Activated CD4-positive, alpha-beta T cell treated with anti-CD3 and anti-CD28 coated beads for 1 hour (primary cell): ENCODE measurements at places on chromosomes 5 and 9.

DNA sequence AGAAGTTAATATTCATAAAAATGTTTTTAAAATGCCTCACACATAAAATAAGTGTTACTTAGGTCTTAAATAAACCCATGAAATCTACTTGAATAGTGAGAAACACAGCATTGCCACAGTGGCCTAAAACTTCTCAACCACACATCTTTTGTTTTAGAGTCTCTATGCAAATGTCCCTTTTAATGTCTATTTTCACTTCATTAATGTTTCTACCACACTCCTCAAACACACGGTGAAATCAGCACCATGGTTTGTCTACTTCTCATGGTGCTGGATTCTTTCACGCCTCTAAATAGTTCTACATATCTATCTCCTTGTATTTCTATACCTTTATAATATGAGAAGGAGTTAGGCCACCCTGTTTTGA, 111.2 kb downstream of the EDIL3 start:
- DNase-seq, result no peak

DNA sequence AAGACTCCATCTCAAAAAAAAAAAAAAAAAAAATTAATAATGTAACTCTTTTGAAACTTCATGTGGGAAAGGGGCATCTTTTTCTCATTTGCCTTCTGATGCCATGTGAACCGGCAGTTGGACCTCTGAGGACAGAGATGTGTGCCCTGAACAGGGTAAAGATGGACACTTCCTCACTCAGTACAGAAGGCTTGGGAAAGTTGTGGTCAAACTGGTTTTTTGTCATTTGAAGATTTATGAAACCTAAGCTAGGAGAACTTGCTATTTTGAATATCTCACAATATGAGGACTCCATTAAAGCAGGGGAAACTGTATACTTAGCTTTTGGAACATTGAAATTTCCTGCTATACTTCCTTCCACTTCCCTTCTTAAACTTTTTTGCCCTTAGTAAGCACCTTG, 147.5 kb upstream of the ALDH1B1 start:
- DNase-seq, result no peak

DNA sequence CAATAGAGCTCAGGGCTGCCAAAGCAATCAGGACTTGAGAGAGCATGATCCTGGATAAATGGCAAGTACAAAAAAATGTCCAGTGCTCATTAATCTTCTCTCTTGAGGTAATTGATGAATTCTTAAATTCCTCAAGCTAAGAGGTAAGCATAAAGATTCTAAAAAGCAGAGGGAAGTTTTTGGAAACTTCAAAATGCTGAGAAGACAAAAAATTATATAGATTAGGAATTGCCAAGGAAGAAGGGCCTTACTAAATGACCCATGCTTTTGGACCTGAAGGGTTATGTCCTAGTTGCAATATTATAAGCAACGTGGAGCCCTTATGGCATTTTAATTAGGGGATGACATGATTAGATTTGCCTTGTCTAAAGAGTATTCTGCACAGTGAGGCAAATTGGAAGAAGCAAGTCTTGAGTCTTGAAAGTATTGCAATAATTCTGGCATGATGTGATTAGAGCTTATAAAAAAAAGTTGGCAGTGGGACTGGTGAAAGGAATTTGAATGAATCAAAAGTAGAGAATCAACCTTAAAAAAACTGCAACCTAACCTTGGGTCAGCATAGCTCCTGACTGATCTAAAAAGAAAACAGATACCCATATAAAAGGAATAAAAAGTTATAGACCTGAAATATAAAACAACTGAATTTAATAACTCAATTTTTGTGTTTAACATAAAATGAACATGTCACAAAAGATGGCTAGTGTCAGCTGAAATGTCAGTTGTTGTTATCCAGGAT, 323.8 kb upstream of the ARRDC3 start:
- DNase-seq, result no peak

- no peak for DNase-seq
These were observed 235.3 kb upstream of the HAPLN1 start for GRCh38 chr5:83955916-83956315.

- no peak for DNase-seq
These were observed 548.9 kb upstream of the CLINT1 start for GRCh38 chr5:158407824-158408195.

DNA sequence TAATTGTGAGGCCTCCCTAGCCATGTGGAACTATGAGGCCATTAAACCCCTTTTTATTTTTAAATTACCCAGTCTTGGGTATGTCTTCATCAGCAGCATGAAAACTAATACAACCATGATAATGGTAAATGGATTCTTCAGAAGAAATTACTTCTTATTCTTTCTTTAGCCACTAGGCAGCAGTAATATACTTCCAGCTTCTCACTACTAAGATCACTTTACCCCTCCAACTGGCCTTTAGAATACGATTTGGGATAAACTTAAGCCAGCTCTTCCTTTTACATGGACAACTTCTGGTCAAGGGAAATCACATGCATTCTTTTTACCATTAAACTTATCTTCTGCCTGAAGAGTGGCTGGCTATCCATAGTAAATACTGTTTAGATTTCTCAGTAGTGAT, 355.4 kb downstream of the MAN2A1 start:
- DNase-seq, result no peak

DNA sequence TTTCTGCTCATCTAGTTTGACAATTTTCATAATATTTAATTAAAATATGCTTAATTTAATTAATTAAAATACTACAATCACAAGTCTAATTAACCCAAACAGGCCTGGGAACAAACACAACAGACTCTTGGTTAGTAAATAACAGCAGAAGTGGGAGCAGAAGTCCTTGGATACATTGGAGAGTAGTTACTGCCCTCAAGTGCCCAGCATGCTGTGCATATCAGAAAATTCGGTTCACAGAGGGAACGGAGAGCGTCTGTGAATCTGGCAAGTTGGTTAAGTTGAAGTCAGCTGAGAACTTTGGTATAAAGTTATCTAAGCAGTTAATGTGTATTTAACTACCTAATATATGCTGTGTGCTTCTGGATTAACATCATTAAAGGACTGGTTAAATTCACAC, 87.0 kb upstream of the ATG10 start:
- DNase-seq, result no peak

DNA sequence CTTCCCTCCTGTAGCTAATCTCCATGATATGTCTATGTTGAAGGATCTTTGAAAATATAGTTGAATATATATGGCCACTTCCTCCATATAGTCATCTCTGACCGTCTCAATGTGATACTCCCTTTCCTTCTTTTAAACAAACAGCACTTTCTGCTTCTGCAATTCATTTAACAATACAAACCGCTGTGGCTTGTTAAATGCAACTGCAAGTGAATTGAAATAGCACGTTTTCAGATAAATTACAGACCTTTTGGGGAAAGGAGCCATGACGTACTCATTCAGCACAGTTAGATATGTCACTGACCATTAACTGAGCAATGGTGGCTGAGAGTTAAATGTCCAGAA, 82.5 kb downstream of the FBXO38 start:
- no peak for DNase-seq

DNA sequence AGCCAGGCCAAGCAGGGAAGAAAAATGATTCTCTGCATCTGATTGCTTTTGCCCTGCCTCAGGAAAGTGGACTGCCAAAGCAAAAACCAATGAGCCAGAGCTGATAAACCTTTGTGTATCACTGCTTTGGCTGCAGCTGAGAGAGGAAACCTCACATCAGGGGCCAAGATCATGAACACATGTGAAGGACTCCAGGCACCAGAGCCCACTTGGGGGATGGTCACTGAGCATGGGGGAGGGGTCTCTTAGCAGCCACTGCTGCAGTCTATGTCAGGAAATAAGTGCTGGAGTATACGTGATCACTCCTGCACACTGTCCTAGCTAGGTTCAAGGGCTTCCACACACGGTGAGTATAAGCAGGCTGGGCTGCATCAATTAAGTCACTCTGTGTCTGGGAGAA, 229.9 kb downstream of the SPOCK1 start:
- no peak for DNase-seq

GRCh38 chr9:116592970-116593369, 94.1 kb upstream of the TRIM32 start:
- no peak for DNase-seq

GRCh38 chr5:132471151-132471907, 19.2 kb downstream of the IRF1 start:
- DNase-seq, result peak; percentile 7

- DNase-seq, result no peak
These were observed at the start of gene LVRN for GRCh38 chr5:115962239-115962564. TSS of gene LVRN (plus strand) at chr5:115962475. CDS start at chr5:115962618, 143 bp downstream.

DNA sequence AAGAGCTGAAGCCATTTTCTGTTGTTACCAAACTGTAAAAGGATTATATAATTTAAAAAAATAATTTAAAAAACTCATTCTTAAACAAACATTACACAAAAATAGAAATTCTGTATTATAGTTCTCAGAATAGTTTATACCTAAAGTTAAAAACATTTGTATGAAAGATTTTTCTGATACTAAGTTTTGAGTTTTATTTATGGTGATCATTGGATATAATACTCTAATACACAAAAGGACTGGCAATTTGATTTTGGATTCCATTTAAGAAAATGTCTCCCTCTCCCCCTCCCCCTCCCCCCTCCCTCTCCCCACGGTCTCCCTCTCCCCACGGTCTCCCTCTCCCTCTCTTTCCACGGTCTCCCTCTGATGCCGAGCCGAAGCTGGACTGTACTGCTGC, 37.7 kb upstream of the PDCL start:
- DNase-seq, result no peak

- DNase-seq, result no peak
These were observed 14.2 kb upstream of the ZNF883 start for GRCh38 chr9:113026200-113026599.

DNA sequence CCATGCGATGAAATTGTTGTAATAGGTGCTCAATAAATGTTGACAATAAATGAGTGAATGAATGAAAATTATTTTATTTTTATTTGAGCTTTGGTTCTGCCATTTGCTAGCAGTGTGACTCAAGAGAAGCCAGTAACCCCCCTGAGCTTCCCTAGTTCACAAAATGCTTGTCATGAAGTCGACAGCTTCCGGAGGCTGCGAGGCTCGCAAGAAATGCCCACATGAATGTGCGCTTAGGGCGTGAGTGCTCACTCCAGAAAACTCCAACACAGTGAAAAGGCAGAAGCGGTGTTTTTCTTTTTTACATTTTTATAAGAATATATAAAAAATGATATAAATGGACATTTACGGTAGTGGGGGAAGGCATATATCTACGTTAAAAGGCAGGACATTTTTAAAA, 26.5 kb downstream of the CDKN2A start:
- DNase-seq, result no peak

- no peak for DNase-seq
These were observed 433.4 kb upstream of the TNC start for GRCh38 chr9:115551396-115551795.
